ENCODE measurements at places on chromosomes 3 and 15.

- no peak for DNase-seq
These were observed 85.1 kb upstream of the GK5 start for GRCh38 chr3:142310439-142310838.

- no peak for DNase-seq
These were observed 492.4 kb downstream of the OTOL1 start for GRCh38 chr3:161989012-161989411.

- no peak for DNase-seq
These were observed 6.7 kb downstream of the LNP1 start for GRCh38 chr3:100407977-100408532.

DNA sequence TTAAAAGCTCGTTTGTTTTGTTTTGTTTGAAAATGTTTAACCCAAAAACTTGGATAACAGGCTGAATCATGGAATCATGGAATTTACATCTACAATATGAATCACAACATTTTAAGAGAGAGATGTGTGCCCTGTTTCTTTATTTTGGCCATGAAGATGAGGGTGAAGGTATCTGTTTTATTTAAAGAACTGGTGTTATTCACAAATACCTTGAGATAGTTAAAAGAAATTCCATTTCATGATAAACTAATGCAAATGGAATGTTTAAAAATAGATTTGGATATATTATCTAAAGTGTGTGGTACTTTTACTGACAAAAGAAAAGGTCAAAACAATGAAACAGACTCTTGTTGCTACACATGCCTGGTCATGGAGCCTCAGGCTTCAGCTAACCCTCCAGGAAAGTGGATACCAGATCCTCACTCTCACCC, 486.0 kb upstream of the CFAP20DC start:
- DNase-seq, result no peak

DNA sequence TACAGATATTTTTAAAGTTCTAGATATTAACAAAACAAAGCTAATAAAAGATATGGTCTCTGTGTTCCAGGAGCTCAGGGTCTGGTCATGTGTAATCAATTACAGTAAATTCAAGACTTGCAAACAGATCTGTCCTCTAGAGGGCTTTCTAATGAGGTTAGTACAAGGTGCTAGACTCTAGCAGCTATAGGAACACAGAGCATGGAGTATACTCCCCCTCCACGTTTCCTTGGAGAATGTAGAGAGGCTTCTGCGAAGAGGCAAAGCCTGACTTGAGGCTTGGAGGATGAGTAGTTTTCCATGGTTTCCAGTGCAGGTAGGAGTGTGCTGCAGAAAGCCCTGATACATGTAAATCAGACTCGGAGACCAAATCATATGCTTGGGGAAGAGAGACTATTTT, 32.7 kb upstream of the DLG1 start:
- DNase-seq, result peak; percentile 58

DNA sequence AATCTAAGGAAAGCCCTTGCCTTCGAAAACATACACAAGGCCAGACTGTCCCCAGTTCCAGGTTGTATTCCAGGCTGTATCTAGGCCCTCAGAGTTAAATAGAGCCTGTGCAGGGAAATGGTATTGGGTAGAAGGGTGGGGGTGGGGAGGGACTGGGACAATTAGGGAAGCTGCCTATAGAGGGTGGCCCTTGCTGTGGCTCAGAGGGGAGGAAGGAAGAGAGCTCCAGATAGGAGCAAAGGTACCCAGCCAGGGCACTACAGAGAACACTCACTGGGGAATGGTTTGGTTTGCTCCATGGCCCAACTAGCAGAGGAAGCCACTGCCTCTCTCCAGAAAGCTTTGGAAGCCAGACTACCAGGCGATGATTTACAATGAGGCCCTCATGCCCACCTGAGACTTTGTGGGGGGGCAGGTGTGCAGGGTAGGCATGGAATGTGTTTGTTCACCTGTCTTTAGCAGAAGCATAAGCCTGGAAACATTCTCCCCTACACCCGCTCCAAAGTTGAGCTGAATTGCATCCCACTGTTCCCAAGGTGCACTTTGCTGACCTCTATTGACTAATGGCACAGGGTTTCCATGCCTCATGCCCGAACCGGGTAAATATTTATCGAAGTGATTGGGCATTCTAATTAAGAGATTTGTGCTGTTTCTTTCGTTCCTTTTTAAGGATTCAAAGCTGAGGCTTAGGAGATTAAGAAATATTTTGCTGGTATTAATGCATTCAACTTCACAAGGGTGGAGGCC, 6.3 kb upstream of the TLE3 start:
- DNase-seq, result no peak

GRCh38 chr15:73839699-73840377, 33.5 kb upstream of the TBC1D21 start:
- no peak for DNase-seq

Data from putamen (tissue), 1 donor.